ENCODE measurements at places on chromosomes 16 and 17. TPM values are rescaled to one million over a fixed set of nuclear protein-coding genes. Genes with fewer than 3 reads are reported as not detected.

- DNase-seq, result peak; percentile 81
These were observed 1.7 kb downstream of the IL4R start for GRCh38 chr16:27315333-27316037.

DNA sequence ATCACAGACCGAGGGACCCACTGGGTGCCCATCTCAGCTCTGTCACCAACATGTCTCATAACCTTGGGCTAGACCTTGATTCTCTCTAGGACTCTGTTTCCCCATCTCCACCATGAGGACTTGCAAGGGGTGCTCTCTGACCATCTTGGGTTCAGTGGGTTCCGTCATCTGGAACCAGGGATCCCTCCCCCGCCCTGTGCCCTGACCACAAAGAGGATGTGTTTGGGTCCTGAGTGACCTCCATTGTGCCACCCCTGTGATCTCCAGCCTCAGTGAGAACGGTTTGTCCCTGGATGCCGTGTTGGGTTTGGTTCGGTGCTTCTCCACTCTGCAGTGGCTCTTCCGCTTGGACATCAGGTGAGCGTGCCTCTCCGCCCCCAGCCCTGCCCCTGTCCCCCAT is 49.1 kb upstream of the CPNE2 start:
- DNase-seq, result no peak

- DNase-seq, result no peak
These were observed 1.3 kb downstream of the PSMD12 start for GRCh38 chr17:67364847-67365737.

- peak; percentile 82 for DNase-seq
These were observed 46.2 kb downstream of the TUBD1 start for GRCh38 chr17:59846394-59847165.

- DNase-seq, result no peak
These were observed 45.0 kb downstream of the NSRP1 start for GRCh38 chr17:30161601-30162000.

The GH1 gene
- total RNA-seq, result not detected

DNA sequence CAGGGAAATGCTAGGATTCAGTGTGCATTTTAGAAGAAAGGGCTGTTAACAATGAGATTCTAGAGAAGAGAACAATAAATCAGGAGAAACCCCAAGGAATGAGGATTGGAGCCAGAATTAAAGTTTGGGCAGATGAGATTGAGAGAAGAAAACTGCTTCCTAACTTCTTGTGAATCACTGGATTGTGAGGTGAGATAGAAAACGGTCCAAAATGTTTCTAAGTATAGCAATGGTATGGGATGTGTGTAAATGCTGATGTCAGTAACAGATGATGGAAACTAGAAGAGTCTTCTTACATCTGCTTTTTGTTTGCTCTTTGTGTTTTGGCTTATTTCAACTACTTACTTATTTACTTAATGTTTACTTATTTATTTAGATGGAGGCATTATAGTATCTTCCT is 123.0 kb downstream of the KCNJ2 start:
- DNase-seq, result no peak

The C17orf50 gene
- total RNA-seq, result not detected

DNA sequence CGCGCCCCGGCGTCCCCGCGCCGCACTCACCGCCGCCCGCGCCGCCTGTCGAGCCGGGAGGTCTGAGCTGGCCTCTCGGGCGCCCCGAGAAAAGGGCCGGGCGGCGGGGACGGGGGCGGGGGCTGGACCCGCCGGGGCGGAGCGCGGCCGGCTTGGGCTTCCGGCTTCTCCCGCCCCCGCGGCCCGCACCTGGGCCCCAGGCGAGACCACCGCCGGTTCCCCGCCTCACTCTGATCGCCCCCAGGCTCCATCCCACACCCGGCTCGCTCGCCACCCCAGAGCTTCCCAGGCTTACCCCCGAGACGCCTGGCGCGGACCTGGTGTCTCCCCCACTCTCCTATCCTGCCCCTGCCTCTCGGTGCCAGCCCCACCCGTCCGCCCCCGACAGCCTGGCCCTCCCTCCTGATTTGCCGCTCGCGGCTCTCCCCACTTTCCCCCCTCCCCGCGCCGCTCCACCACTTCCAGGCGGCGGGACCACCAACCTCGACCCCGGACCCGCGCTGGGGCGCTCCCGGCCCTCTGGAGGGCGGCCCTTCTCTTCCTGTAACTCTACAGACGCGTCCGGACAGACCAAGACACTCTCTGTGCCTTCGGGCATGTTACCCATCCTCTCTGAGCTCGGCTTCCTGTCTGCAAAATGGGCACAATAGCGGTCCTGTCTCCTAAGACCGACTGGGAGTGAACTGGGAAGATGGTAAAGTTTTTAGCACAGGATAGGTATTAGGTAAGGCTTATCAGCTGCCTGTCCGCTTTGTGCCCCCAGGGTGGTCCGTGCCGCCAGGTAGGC is at the start of gene LITAF:
TSS of gene LITAF (minus strand) at position 64 of the 787 bp plus-strand sequence. CDS start 30,189 bp downstream, outside the sequence.
- peak; percentile 12 for DNase-seq

GRCh38 chr17:68843522-68843921 is 111.7 kb downstream of the ABCA8 start:
- DNase-seq, result no peak

The CD300C gene
- 0.17 TPM for total RNA-seq

The SOX9 gene
- total RNA-seq, result 24.9 TPM

The KCNH4 gene
- not detected for total RNA-seq

DNA sequence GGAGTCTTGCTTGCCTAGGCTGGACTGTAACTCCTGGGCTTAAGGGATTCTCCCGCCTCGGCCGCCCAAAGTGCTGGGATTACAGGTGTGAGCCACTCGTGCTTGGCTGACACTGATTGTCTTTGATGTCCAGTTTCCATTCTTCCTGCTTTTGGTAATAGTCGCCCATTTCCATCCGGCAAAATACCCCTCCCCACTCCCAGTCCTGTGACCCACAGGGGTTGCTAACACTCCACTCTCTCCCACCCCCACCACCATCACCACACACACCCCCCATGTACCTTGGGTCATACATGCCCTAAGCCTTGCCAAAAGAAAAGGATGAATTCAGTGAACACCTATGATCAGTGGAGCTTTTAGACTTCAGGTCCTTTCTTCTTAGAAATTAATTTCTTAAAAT is 52.8 kb upstream of the MYH10 start:
- no peak for DNase-seq

- DNase-seq, result peak; percentile 39
These were observed 26.1 kb upstream of the ABCA8 start for GRCh38 chr17:68981288-68981687.

The OR3A3 gene
- total RNA-seq, result not detected

- DNase-seq, result no peak
These were observed 41.6 kb downstream of the MYO1D start for GRCh38 chr17:32835291-32835761.

The LRRC36 gene
- not detected for total RNA-seq

DNA sequence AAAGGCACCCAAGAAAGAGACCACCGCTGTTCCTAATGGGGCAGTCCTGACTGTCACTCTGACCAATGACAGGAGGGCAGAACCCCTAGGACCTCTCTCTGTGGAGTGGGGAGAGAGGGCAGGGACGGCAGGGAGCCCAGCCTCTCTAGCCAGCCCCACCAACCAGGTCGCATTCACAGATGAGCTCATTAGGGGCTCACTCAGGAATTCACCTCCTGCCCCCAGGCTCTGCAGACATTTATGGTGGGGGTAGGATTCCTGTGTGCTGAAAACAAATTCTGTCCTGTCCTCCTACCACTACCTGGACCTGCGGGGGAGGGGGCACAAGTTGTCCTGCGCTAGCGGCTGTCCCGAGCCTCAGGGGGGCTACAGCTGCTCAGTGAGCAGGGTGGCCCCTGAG is 27.7 kb upstream of the GPRC5C start:
- DNase-seq, result no peak

The SNAI3 gene
- total RNA-seq, result 0.51 TPM

GRCh38 chr16:3165111-3165822 is 22.7 kb upstream of the OR1F1 start:
- DNase-seq, result no peak

The HS3ST3A1 gene
- total RNA-seq, result 187 TPM

DNA sequence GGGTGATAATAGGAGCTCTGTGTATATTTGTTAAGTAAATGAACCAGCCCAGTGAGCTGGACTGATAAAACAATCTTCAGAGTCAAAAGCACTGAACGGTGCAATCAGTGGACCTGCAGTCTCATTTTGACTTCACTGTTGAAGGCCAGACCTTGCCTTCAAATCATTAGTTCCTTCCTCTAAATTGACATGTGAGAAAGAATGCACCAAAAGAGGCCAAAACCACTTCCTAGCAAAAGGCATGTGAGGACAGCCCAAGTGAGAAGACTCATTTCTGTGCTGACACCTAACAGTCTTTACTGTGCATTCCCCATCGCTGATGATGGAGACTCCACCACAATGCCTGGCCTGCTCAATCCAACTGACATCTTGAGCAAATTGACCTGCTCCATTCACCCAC is 10.6 kb downstream of the GTF3C1 start:
- no peak for DNase-seq

- DNase-seq, result peak; percentile 42
These were observed 14.4 kb downstream of the CDIPT start for GRCh38 chr16:29848420-29849297.
